CD4-positive, alpha-beta T cell (primary cell): ENCODE measurements at places on chromosomes 11 and 22.

DNA sequence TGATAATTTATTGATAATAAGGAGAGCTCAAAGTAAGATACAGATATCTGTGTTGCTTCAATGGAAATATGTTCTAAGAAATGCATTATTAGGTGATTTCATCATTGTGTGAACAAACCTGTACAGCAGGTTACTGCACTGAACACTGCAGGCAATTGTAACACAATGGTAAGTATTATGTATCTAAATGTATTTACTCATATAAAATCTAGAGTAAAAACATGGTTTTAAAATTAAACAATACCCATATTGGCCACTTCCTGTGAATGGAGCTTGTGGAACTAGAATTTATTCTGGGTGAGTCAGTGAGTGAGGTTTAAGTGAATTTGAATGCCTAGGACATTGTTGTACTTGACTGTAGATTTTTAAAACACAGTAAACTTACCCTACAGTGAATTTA, 722.9 kb upstream of the RAG2 start:
- no peak for DNase-seq

- DNase-seq, result no peak
Measured at GRCh38 chr11:114232400-114233059, 63.7 kb upstream of the NNMT start.

- DNase-seq, result no peak
Measured at GRCh38 chr11:124807201-124807600, 7.0 kb upstream of the MSANTD2 start.

DNA sequence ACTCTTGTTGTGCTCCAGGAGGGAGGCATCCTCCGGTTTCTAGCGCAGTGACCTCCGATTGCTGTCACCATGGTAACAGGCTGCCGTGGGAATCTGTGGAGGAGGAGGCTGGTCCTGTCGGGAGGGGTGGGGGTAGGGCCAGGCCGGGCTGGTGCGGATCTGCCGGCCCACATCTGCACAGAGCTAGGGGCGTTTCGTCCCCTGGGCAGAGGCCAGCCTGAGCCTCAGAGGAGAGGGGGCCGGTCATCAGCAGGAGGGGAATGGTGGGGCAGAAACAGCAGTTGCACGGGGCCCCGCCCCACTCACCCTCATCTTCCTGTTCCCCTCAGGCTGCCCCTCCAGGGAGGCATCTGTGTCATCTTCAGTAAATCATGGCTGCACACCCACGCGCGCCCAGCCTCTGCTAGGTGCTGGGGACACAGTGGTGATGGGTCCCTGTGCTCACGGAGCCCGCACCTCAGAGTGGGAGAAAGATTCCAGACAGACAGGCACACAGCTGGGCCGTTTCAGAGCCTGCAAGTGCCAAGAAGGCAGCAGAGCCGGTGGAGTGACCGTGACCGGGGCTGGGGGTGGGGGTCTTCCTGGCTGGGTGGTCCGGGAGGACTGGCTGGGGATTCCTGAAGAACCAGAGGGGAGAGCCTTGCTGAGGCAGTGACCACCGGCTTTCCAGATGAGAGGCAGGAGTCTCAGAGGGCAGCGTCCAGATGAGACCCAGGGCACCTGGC, 120.5 kb downstream of the CACNA1I start:
- no peak for DNase-seq

DNA sequence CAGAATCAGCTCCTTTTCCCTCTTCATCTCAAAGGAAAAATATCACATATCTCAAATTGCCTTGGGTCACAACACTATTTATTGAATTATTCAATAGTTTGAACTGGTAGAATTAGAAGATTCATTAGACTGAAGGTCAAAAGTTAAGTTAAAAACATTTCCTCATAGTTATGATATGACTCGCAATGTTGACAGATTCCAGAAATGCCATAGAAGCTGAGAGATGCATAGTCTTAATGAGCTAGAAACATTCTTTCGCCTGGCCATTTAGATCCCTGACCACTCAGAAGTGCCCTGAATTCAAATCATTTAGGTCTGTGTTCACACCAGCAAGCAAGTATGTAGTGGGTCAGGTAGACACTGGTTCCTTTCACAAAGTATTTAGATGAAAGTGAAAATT, 44.4 kb downstream of the FAT3 start:
- DNase-seq, result no peak

- DNase-seq, result peak; percentile 62
Measured at GRCh38 chr11:63553759-63554158, 9.4 kb downstream of the PLAAT2 start.
